HT-29 (cell line): ENCODE measurements at places on chromosomes 6 and 20. TPM values are rescaled to one million over a fixed set of nuclear protein-coding genes. Genes with fewer than 3 reads are reported as not detected.

Gene PDE7B
- total RNA-seq = not detected in 2 replicates

Gene C20orf144
- 0.15 TPM in 1 of 2 replicates, not detected in the other for total RNA-seq

Gene PHACTR1
- total RNA-seq = not detected in 2 replicates

DNA sequence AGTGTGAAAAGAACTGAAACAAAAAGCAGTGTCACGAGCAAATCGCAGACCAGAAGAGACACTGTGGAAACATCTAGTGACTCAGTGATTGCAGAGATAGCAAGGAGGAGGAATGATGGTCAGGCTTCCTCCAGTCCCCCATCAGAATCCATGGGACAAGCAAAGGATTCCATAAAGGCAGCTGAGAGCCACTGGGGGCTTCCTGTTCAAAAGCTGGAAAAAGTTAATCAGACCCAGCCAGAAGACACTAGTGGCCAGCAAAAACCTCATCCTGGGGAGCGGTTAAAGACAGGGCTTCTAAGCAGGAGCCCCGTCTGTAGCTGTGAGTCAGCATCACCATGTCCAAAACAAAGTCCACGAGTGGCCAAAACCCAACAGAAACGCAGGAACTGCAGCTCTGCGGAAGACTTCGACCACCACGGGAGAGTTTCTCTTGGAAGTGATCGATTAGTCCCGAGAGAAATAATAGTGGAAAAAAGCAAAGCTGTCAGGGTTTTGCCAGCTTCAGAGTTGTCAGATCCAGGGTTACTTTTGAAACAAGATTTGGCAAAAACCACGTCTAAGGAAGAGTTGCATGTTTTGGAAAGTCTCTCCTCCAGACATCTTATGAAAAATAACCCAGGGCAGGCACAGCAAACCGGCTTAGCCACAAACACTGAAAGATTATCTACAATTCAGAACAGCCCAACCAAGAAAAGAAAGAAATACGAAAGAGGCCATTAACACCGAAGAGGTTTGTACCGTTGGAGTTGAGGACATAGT, 51.0 kb downstream of the JAG1 start:
- no peak for DNase-seq

- no peak for DNase-seq
Measured at GRCh38 chr6:168216751-168217191, 102.8 kb downstream of the DACT2 start.
